Suppressor macrophage treated with lipopolysaccharide for 4 hours (primary cell): ENCODE measurements at places on chromosomes 5 and 9.

GRCh38 chr9:107439991-107440456 is 49.5 kb downstream of the KLF4 start:
- DNase-seq = no peak

DNA sequence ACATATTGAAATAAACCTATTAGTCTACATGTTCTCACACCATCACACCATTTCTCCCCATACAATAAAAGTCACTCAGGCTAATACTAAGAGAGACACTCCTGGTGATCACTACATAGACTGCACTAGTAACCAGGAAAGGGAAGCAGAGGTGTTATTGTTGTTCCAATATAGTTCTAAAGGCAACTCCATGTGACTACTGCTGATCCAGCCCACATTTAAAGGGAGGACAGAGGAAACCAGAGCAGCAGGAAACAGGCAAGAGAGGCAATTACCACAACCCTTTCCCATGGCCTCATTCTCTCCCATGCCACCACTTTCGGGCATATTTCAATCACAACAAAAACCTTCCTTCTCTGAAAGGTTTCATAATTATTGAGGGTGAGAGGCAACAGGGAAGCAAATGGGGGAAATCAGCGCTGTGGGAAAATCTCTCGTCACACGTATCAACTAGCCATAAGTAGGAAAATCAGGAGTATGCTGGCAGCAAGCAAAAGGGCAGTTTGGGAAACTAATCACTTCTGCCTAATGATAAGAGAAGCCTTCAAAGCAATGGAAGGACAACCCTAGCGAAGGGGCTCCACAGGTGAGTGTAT is 1.8 kb downstream of the UBAP2 start:
- peak; percentile 60 for DNase-seq

GRCh38 chr5:136890431-136891148 is 525.2 kb upstream of the TRPC7 start:
- DNase-seq = no peak

DNA sequence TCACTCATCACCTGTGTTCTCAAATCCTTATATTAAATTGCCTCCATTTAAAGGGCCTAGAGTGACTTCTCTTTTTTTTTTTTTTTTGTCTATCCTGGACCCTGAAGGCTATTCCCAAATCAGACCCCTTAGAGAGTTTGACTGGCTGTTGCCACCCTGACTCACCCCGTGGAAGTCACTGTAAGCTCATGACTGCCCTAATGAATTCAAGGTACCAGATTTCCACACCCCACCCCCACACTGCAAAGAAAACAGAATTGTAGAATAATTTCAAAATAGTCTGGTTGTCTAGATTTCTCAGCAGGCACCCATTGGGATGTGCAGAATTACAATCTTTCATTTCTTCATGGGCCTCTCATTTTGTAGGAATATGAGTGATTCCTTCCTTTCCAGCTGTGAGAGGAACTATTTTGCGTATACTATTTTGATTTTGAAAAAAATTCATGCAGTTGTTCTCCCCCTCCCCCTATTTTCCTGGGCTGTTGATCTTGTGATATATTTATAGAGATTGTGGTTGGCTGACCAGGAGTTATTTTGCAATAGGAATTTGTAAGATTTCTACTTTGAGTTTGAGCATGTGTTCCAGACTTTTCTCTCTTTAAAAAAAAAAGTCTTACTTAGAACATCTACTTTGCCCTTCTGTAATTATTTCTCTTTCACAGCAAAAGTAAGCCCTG is 79.1 kb downstream of the ZNF618 start:
- DNase-seq = peak; percentile 47

- DNase-seq = no peak
Observed at GRCh38 chr9:116465576-116466270, 221.4 kb upstream of the TRIM32 start.

GRCh38 chr9:111474385-111474784 is 9.8 kb downstream of the ECPAS start:
- DNase-seq = no peak

DNA sequence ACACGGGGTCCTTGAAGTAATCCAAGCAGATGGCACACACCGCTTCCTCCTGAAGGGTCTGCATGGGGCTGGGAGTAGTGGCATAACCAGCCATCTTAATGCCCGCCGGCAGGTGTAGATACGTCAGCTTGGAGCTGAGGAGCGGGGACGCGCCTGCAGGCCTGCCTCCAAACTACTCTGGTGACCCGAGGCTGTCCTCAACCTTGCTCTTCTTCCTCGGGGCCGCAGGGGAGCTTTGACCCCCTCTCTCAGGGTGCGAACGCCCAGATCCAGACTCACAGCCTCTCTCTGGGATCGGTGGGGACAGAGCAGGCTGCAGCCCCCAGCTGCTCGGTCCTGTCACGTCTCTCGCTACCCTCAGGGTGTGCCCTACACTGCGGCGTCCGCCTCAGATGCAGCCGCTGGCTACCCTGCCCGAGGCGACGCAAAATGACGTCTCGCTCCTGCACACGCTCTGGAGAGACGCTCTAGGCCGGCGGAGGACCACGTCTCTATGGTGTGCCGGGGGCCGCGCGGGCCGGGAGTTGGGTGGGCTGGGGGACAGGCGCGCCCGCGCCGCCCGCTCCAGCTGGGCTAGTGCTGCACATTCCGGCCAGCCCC is at the start of gene TRIM52:
Gene TRIM52, minus strand, starts transcription at position 424 of the 600 bp plus-strand sequence. Its CDS starts 330 bp downstream, at position 94.
- peak; percentile 93 for DNase-seq

DNA sequence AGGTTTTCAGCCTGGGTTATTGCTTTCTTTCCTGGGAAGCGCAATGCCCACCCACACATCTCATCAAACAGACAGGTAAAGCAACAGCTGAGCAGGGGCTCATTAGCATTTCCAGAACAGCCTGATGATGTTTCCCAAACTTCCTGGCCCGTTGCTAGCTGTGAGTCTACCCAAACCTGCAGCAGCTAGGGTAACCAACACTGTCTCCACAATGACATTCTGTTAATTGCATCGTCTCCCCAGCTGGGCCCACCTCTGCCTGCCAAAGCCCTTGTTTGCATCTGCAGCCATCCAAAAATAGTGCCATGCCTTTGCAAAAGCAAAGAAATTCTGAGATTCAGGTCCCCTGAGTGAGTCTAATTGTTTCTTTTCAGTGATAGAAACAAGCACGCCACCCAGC is 273.0 kb downstream of the MED10 start:
- DNase-seq = no peak

DNA sequence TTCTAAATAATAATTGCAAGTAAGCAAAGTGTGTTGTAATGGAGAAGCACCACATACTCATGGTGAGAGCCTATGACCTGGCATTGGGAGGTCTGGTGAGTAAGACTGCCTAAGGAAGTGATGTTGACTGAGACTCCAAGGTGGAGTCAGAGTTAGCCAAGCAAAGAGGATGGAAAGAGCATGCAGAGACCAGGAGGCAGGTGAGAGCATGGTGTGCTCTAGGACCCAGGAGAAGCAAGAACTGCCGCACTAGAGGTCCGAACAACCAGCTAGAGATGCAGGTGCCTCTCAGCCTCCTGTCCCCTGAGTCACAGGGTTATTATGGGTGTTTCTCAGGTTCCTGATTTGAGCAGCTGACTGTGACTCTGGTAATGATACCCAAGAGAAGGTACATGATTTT is 27.3 kb downstream of the ANP32B start:
- DNase-seq = no peak

DNA sequence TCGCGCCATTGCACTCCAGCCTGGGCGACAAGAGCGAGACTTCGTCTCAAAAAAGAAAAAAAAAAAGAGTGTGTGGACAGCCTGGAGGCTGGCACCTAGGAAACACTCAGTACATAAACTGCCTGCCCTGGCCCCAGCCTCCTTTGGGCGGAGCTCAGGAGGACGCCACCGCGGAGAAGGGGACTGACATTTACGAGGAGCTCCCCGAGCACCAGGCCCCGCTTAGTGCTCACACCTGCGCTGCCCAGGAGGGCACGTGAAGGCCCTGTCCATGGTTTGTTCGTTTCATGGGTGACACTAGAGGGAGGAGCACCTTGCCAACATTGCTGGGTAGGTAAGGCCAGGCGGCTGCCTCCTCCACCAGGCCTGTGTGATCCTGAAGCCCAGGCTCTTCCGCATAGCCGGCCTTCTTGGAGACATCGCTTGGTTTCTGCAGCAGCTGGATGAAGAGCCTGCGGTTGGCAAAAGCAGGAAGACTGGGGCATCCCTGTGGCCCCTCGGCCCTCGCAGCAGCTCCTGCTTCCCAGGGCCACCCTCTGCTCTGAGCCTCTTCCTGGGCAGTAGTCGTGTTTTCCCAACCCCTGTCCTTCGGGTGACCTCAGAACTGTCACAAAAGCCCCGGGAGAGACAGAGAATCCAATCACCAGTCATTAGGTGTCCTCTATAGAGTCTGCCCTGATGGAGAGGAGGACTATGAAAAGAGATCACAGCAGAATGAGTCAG is 26.2 kb upstream of the LAMC3 start:
- DNase-seq = no peak

DNA sequence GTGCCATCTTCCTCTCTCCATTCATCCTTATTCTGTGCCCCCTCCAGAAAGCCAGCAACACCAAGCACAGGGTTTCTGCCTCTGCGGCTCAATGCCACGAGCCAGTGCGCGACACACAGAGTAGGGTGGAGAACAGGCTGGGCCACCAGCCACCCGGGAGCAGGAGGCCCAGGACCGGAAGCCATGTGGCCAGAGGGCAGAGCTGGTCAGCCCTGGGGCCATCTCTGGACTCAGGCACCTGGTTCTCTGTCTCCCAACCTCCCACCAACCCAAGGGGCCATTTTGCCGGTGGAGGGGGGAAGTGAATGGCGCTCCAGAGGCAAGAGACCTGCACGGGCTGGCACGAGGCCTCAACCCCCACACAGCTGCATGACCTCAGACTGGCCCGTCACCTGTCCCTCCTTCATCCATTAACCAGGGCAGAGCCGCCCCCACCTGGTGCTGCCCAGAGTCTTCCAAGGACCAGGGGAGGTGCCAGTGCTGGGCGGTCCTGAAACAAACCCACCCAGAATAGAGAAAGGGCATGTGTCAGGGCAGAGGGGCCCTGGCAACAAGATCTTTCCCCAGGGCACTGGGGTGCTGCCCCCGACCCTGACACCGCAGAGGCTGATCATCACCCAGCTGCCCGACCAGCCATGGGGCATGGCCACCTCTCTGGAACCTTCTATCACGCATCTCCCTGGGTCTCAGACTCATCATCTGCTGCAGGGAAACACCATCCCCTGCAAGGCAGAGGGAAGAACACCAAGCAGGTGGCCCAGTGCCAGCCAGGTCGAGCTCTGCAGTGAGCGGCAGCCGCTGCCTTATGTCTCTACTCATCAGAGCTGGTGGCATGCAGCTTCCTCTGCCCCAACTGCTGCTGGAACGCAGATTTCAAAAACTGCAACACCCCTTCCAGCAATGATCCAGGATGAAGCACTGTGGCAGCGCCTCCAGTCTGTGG is 11.9 kb downstream of the VAV2 start:
- DNase-seq = no peak
